Spinal cord (tissue), 10 donors: ENCODE measurements at places on chromosomes 16 and 17. TPM values are rescaled to one million over a fixed set of nuclear protein-coding genes. Genes with fewer than 3 reads are reported as not detected.

DNA sequence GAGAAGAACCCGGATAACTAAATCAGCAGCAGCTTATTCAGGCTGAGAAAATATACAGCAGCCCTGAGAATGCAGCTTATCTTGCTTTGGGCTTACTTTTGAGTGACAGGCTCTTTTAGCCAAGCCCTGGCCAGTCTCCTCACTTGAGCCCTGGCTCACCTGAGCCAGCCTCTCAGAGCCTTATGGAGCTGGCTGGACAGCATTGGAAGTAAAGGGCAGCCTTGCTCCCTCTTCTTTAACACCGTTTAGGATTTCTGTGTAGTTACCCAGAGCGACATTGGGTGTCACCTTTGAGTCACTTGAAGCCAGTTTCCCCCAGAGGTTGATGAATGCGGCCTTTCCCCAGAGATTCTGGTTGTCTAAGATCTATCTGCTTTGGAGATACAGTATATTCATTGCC, 7.7 kb upstream of the NPIPB2 start:
- H3K27ac ChIP-seq, result no peak overlapping the region
- H3K4me3 ChIP-seq, result no peak overlapping the region
- no peaks in the 10 kb centered on the region for H3K36me3 ChIP-seq
- no peaks in the 10 kb centered on the region for H3K27me3 ChIP-seq
- no peak for DNase-seq
- no peaks in the 10 kb centered on the region for H3K4me1 ChIP-seq

DNA sequence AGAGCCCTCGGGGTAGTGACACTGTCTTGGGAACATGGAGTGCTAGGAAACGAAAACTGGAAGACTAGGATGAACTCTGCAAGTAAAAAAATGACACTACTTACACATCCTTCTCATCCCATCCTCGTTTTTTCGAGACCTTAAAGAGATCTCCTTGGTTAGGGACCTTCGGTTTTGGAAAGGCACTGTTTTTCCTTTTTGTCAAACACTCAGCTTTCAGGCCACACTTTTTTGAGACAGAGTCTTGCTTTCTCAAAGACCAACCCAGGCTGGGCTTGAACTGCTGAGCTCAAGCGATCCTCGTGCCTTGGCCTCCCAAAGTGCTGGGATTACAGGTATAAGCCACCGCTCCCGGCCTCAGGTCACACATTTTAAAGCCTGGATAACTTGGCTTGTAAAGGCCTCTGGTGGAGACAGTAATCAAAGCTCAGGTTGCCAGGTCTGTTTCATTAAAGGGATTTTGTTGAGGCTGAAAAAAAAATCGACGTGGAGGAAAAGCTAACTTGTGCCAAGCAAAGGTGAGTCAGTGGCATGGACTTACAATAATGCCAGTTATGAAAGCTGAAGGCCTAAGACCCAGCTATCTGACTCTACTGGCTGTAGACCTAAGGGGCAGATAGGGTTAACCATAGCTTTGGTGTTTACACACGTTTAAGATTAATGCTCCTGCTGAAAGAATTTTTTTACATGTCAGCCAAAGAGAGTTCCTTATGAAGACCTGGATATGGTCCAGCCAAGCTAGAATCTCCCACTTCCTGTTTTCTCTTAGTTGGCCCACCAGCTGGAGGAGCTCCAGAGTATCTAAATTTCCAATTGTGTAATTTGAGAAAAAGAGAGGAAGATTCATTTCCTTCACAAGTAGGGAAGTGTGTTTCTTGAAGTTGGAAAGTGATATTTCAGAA, 823 bp downstream of the NBR1 start:
- peaks cover 8% of the 10 kb centered on the region for H3K36me3 ChIP-seq
- DNase-seq, result no peak
- no peaks in the 10 kb centered on the region for H3K27me3 ChIP-seq
- H3K4me3 ChIP-seq, result peak overlapping the region; percentile 70
- peak overlapping the region; percentile 98 for H3K27ac ChIP-seq
- peaks cover 31% of the 10 kb centered on the region for H3K4me1 ChIP-seq

The TMC8 gene
- polyA plus RNA-seq, result 5.6 TPM

The MT1H gene
- not detected for polyA plus RNA-seq

The C17orf113 gene
- polyA plus RNA-seq, result 4.5 TPM

The SCGB1C2 gene
- polyA plus RNA-seq, result not detected

The CACNG4 gene
- 146 TPM for polyA plus RNA-seq
